ENCODE measurements at places on chromosomes 1 and 21. TPM values are rescaled to one million over a fixed set of nuclear protein-coding genes. Genes with fewer than 3 reads are reported as not detected.

GRCh38 chr1:119260506-119260905 lies 108.1 kb upstream of the HAO2 start:
- DNase-seq, result no peak

- no peak for DNase-seq
Observed at GRCh38 chr1:98854137-98854536, 150.5 kb downstream of the PLPPR5 start.

The LDLRAD1 gene
- total RNA-seq, result not detected

DNA sequence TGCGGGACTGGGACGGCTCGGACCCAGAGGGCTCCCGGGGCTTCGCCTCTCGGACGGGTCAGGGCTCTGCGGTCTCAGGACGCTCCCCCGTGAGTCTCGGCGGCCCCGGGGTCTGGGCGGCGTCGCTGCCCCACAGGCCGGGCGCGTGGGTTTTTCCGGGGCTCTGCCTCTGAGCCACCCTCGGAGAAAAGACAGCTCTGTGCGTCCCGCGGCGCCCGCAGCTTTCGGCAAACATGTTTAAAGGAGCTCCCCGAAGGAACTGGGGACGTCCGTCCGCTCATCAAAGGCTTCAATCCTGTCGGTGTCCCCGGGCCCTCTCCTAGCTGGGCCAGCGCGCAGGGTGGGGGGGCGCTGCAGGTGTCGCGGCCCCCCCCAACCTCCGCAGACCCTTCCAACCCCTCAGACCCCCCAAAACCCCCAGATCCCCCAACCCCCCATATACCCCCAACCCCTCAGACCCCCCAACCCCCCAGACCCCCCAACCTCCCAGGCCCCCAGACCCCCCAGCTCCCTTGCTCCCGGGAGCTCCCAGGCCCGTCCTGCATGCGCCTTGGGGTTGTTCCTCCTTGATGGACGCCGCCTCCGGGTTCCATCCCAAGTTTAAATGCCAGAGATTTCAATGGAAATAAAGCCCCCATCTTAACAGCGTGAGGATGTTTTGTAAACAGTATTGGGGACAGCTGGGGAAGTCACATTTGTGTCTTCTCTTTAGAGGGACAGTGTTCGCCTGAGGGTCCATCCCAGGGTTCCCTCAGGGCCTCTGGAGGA lies 996 bp upstream of the C1orf159 start:
- peak; percentile 68 for DNase-seq

DNA sequence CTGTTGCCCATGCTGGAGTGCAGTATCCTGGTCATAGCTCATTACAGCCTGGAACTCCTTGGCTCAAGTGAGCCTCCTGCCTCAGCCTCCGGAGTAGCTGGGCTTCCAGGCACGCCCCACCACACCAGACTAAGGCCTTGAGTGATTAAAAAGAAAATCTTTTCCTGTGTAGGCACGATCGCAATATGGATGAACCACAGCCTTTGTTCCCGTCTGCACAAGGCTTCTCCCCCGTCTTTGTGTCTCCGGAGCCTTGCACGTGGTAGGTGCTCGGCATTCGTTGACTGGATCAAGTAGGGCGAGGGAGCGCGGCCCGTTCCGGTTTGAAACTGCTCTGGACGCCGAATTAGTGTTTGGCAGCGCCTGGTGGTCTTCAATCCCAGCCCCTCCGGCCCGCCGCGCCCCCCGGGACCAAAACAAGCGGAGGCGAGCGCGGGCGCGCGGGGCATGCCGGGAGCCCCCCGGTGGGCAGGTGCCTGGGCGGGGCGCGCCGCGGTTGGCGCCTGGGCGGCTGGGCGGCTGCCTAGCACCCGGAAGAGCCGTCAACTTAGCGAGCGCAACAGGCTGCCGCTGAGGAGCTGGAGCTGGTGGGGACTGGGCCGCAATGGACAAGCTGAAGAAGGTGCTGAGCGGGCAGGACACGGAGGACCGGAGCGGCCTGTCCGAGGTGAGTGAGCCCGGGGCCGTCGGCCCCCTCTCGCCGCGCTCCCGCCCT lies at the start of gene SFT2D2:
TSS of gene SFT2D2 (plus strand) at position 529 of the 715 bp plus-strand sequence. CDS start at position 605, 76 bp downstream.
- peak; percentile 86 for DNase-seq

- no peak for DNase-seq
Observed at GRCh38 chr1:32307324-32307723, 15.4 kb downstream of the HDAC1 start.

Measured in sciatic nerve (tissue), 2 donors.